ENCODE measurements at places on chromosomes 2 and 18. TPM values are rescaled to one million over a fixed set of nuclear protein-coding genes. Genes with fewer than 3 reads are reported as not detected.

Gene POTEC
- total RNA-seq = not detected

Gene AMER3
- not detected for total RNA-seq

Gene RFX8
- 2.3 TPM for total RNA-seq

Gene MYCN
- total RNA-seq = 0.12 TPM

Gene ANTXR1
- total RNA-seq = not detected

Gene TNFRSF11A
- 13.7 TPM for total RNA-seq

Gene ABCB11
- total RNA-seq = not detected

Gene SOX11
- not detected for total RNA-seq

Gene TCF23
- total RNA-seq = not detected

Gene ADRA2B
- 1.7 TPM for total RNA-seq

Gene GALNT3
- 16.2 TPM for total RNA-seq

Gene COLEC12
- total RNA-seq = 0.05 TPM

Gene CENPO
- total RNA-seq = 44.1 TPM

Gene SERPINB12
- not detected for total RNA-seq

Gene ADAM17
- total RNA-seq = 30.1 TPM

Gene FNDC4
- total RNA-seq = 0.19 TPM

Gene SH3YL1
- total RNA-seq = 37.8 TPM

Gene DLGAP1
- total RNA-seq = 0.17 TPM

Gene ALS2
- total RNA-seq = 15.8 TPM

Gene FAM136A
- total RNA-seq = 60.3 TPM

Gene MAL
- 92.6 TPM for total RNA-seq

Measured in activated T-cell treated with anti-CD3 and anti-CD28 coated beads, Interleukin-2, amount 50 U/mL, for 72 hours (primary cell).